Activated B cell treated with CpG ODN at 0.5 μM for 24 hours (primary cell): ENCODE measurements at places on chromosomes 12 and 14. TPM values are rescaled to one million over a fixed set of nuclear protein-coding genes. Genes with fewer than 3 reads are reported as not detected.

GRCh38 chr12:29242921-29243431 lies 93.9 kb downstream of the FAR2 start:
- H3K27me3 ChIP-seq, result peaks cover 2% of the 10 kb centered on the region
- no peaks in the 10 kb centered on the region for H3K4me1 ChIP-seq
- no peak overlapping the region for H3K27ac ChIP-seq
- H3K4me3 ChIP-seq, result no peak overlapping the region
- no peaks in the 10 kb centered on the region for H3K36me3 ChIP-seq
- no peak for DNase-seq

DNA sequence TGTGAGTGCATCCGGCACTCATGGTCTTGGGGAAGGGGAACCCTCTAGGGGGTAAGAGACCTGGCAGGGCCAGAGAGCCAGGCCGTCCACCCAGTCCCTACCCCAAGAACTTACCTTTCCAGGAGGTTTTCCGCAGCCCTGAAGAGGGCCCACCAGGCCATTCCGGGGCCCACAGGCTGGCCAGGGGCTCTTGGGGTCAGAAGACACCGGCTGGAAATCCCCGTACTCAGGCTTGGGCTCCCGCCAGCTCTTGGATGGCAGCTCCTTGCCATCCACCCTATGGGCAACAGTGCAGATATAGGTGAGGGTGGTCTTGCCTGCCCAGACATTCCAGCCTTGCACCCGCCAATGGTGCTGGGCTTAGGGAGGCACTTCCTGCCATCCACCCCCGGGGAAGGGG lies 34.6 kb downstream of the NCKAP5L start:
- H3K27me3 ChIP-seq, result no peaks in the 10 kb centered on the region
- H3K4me1 ChIP-seq, result no peaks in the 10 kb centered on the region
- DNase-seq, result no peak
- no peak overlapping the region for H3K27ac ChIP-seq
- H3K4me3 ChIP-seq, result no peak overlapping the region
- H3K36me3 ChIP-seq, result peaks cover 10% of the 10 kb centered on the region

DNA sequence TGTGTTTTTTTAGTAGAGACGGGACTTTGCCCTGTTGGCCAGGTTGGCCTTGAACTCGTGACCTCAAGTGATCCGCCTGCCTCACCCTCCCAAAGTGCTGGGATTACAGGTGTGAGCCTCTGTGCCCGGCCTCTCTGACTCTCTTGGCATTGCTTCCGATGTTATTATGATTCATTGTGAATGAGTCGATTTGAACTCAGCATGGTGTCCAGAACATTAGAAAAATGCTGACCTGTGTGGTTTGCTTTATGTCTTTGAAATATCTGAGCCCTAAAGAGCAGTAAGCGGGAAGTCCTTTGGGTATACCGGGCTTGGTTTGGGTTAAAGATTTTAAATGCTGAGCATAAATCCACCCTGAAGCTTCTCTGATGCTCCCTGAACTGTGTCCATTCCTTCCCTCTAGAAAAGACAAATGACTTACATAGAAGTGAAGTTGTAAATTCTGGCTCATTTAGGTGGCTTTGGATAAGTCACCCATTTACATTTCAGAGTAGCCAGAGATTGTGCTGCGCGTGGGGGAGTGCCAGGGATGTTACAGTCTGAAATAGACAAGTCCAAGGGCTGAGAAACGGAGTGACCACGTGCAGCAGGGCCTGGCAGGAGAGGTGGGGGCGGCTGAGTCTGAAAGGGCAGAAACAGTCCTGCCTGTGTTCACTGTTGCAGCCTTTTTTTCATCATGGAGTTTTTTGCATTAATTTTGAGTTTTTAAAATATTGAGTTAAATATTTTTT lies 39.6 kb downstream of the SLC15A4 start:
- H3K4me3 ChIP-seq, result no peak overlapping the region
- H3K27me3 ChIP-seq, result no peaks in the 10 kb centered on the region
- H3K36me3 ChIP-seq, result no peaks in the 10 kb centered on the region
- H3K4me1 ChIP-seq, result peaks cover 40% of the 10 kb centered on the region
- no peak overlapping the region for H3K27ac ChIP-seq

NELL2 gene
- total RNA-seq, result 0.10 TPM in 1 of 2 replicates, not detected in the other

- H3K27me3 ChIP-seq, result no peaks in the 10 kb centered on the region
- H3K27ac ChIP-seq, result no peak overlapping the region
- peaks cover 5% of the 10 kb centered on the region for H3K4me1 ChIP-seq
- peaks cover 42% of the 10 kb centered on the region for H3K36me3 ChIP-seq
These were observed 12.6 kb downstream of the NEDD1 start for GRCh38 chr12:96919510-96920210.

NTF3 gene
- not detected in 2 replicates for total RNA-seq

TMEM132D gene
- total RNA-seq, result not detected in 2 replicates

DNA sequence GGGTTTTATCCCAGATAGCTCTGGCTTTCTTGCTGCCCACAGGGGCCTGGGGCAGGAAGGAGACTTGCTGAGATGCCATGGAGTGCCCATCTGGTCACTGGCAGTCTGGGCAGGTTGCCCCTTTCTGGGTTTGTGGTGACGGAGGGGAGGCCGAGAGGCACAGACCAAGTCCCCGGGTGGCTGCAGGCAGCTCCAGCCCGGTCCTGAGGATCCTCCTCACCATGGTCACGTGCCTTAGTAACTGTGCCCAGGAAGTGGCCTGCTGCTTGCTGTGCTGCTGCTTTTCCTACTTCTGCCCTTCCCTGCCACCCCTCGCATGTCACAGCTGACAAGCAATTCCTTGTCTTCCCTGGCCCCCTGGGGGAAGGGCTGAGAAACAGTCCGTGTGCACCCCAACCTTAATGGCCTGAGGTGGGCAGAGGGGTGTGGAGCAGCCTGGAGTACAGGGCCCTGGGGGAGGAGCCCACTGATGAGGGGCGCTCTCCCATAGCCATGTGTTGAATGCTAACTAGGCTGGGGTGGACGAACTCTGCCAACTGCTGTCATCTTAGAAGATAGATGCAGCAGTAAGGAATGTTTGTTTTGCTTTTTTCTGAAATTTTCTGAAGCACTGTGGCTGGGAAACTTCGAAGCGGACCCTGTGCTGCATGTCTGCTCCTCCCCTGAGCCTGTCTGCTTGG lies 54.9 kb upstream of the SRSF5 start:
- peaks cover 32% of the 10 kb centered on the region for H3K4me1 ChIP-seq
- H3K27me3 ChIP-seq, result no peaks in the 10 kb centered on the region
- DNase-seq, result no peak
- no peak overlapping the region for H3K4me3 ChIP-seq
- H3K36me3 ChIP-seq, result peaks cover 83% of the 10 kb centered on the region

RND1 gene
- 4.9 and 5.9 TPM in 2 replicates for total RNA-seq

B4GALNT1 gene
- total RNA-seq, result 0.31 and 0.51 TPM in 2 replicates

MYL2 gene
- total RNA-seq, result not detected in 2 replicates

KCNK10 gene
- 0.07 and 0.13 TPM in 2 replicates for total RNA-seq

TAS2R7 gene
- not detected in 2 replicates for total RNA-seq

KSR2 gene
- total RNA-seq, result not detected in 2 replicates

RAPGEF3 gene
- 2.7 and 5.0 TPM in 2 replicates for total RNA-seq

LYZ gene
- total RNA-seq, result 4.0 and 5.3 TPM in 2 replicates

GRCh38 chr12:915090-915489 lies 34.4 kb downstream of the RAD52 start:
- no peak overlapping the region for H3K27ac ChIP-seq
- peaks cover 22% of the 10 kb centered on the region for H3K4me1 ChIP-seq
- no peak overlapping the region for H3K4me3 ChIP-seq
- H3K36me3 ChIP-seq, result peaks cover 81% of the 10 kb centered on the region
- DNase-seq, result no peak

DNA sequence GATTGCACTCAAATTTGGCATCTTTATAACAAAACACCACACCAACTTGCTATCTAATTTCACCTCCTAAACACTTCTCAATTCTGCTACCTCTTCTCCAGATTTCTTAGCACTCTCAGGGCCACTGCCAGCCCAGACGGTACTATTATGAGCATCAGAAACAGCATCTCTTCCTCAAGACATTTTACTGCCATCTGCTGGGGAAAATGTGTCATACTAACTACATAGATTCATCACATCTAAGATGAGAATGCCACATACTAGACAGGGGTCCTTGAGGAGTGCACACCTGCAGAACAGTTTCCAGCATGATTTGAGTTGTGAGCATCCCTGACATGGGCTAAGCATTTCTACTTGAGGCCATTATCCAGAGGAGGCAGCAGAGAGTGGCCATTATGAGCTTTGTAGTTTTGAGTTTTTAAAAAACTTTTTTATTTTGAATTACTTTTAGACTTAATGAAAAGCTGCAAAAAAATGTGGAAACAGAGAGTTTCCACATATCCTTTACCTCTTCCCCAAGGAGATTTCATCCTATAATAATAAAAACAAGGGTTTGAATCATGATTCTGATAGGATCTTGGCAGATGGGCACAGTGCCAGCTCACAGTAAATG lies 15.1 kb upstream of the GRIP1 start:
- H3K27ac ChIP-seq, result no peak overlapping the region
- no peak for DNase-seq

GPR84 gene
- not detected in 2 replicates for total RNA-seq

DNA sequence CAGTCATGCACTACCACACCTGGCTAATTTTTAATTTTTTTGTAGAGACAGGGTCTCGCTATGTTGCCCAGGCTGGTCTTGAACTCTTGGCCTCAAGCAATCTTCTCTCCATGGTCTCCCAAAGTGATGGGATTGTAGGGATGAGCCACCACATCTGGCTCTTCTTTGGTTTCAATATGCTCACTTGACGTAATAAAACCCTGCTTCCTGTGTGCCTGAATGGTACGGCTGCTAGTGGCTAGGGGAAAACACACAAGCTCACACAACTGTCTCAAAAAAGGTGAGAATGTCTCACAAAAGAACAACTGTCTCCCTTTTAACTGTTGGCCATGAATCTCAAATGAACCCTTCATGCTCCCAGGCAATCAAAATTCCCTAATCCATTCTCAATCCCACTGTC lies 15.0 kb downstream of the C1S start:
- no peaks in the 10 kb centered on the region for H3K36me3 ChIP-seq
- DNase-seq, result no peak
- peaks cover 8% of the 10 kb centered on the region for H3K27me3 ChIP-seq
- no peak overlapping the region for H3K4me3 ChIP-seq
- no peak overlapping the region for H3K27ac ChIP-seq

DNA sequence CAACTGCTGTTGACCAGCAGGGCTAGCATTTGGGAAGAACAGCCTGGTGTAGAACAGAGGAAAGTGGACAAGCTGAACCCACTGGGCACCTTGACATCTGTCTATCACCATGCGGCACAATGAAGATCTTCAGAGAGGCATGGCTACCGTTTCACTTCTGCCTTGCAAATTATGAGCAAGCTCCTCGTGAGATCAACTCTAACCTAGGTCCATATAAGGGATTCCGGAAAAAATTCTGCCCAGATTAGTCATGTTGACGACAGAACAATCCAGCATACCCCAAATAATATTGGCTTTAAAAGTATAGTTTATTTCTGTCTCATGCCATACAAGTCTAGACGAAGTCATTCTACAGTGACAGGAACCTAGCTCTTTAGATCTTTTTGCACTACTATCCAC lies 91.6 kb upstream of the ATF7IP start:
- DNase-seq, result no peak
- peaks cover 56% of the 10 kb centered on the region for H3K4me1 ChIP-seq
- H3K27ac ChIP-seq, result peak overlapping the region; percentile 87
- H3K36me3 ChIP-seq, result peaks cover 33% of the 10 kb centered on the region
